Mesothelial cell of epicardium (in vitro differentiated cells): ENCODE measurements at places on chromosomes 12 and 14. TPM values are rescaled to one million over a fixed set of nuclear protein-coding genes. Genes with fewer than 3 reads are reported as not detected.

The TBX3 gene
- total RNA-seq = 409 to 427 TPM (median 425 TPM) in 3 replicates

The JDP2 gene
- 43.4 to 51.1 TPM (median 44.4 TPM) in 3 replicates for total RNA-seq

The BEST3 gene
- total RNA-seq = 0.11 to 0.52 TPM (median 0.24 TPM) in 3 replicates

The SMCO2 gene
- total RNA-seq = not detected in 3 replicates

The GPD1 gene
- total RNA-seq = 0.72 to 1.2 TPM (median 1.1 TPM) in 3 replicates

The DAO gene
- not detected in 3 replicates for total RNA-seq

The LRFN5 gene
- 13.8 to 23.1 TPM (median 16.3 TPM) in 3 replicates for total RNA-seq

The ORMDL2 gene
- 24.8 to 28.3 TPM (median 26.3 TPM) in 3 replicates for total RNA-seq

The MYH6 gene
- total RNA-seq = not detected in 3 replicates

The KRT5 gene
- 0.51 to 1.4 TPM (median 0.72 TPM) in 3 replicates for total RNA-seq

The RSRC2 gene
- total RNA-seq = 124 to 131 TPM (median 131 TPM) in 3 replicates

The MDM2 gene
- total RNA-seq = 181 to 182 TPM (median 181 TPM) in 3 replicates

The ATXN7L3B gene
- 73.5 to 76.9 TPM (median 73.9 TPM) in 3 replicates for total RNA-seq

The BRAP gene
- total RNA-seq = 18.6 to 20.5 TPM (median 19.5 TPM) in 3 replicates

GRCh38 chr14:75279763-75280290 lies 1.2 kb downstream of the FOS start:
- no peak for DNase-seq

- DNase-seq = no peak
Observed at GRCh38 chr12:109359131-109359690, 11.5 kb downstream of the MYO1H start.

DNA sequence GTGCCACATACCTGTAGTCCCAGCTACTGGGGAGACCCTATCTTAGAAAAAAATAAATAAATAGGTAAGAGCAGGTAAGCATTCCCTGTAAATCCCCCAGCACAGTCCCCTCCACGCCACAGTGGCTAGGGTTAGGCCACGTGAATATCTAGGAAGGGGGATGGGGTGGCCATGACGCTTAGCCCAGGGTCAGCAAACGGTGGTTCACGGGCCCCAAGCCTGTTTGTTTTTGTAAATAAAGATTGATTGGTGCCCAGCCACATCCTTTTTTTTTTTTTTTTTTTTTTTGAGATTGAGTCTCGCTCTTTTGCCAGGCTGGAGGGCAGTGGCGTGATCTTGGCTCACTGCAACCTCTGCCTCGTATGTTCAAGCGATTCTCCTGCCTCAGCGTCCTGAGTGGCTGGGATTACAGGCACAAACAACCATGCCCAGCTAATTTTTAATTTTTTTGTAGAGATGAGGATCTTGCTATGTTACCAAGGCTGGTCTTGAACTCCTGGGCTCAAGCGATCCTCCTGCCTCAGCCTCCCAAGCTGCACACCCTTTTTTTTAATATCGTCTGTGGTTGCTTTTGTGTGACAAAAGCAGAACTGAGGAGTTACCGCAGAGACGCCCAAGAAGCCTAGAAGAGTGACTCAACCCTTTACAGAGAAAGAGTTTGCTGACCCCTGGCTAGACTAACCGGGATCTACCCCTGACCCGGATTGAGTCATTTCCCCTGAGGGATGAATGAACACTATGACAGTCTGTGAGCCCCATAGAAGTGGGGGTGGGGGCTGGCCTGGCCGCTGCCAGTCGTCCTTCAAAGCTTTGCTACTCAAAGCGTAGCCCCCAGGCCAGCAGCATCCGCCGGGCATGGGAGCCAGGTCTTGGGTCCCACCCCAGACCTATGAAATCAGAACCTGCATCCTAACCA lies 113.7 kb upstream of the NCOR2 start:
- DNase-seq = no peak

DNA sequence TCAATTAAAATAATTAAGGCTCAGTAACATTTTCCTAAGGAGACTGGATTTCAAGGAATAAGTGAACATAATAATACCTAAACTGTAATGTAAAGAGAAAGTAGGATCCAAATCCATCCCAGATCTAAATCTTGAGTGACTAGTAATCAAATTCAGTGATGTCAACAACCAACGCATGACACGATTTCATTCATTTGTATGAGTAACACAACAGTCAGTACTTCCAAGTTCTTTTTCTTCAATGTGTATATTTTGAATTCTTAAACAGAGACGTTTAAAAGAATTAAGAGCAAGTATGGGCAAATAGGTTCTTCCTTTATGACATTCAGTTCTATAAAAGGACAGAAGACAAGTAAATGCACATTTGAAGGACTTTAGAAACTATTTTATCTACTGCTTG lies 104.3 kb upstream of the CNTN1 start:
- DNase-seq = no peak

DNA sequence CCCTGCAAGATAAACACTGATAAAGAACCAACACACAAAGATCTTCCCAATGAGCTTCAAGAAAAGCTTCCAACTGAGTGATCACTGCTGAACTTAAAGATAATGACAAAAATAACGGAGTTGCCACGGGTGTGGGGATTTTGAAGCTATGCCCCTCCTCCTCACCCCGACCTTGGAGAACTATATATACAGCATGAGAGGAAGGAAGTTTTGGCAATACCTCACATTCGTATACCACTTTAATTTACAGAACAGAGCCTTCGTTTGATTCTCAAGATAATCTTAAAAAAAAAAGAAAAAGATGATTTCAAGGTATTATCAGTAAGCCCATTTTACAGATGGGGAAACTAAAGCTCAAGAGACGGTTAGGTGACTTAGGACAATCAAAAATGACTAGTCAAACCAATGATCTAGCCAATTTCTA lies 715 bp downstream of the NEK9 start:
- DNase-seq = no peak

GRCh38 chr14:102910442-102910841 lies 12.0 kb upstream of the AMN start:
- no peak for DNase-seq

GRCh38 chr12:89129167-89129870 lies 223.0 kb downstream of the DUSP6 start:
- no peak for DNase-seq

- no peak for DNase-seq
Observed at GRCh38 chr12:26768611-26769603, 64.1 kb downstream of the ITPR2 start.

DNA sequence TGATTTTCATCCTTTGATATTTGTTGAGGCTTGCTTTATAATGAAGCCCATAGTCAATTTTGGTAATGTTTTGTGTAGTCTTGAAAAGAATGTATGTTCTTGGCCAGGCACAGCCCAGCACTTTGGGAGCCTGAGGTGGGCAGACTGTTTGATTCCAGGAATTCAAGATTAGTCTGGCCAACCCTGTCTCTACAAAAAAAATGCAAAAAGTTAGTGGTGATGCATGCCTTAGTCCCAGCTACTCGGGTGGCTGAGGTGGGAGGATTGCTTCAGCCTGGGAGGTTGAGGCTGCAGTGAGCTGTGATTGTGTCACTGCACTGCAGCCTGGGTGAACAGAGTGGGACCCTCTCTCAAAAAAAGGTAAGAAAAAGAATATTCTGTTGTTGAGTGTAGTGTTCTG lies 10.8 kb downstream of the ETNK1 start:
- no peak for DNase-seq

GRCh38 chr14:59869381-59870255 lies 958 bp downstream of the RTN1 start:
- no peak for DNase-seq

DNA sequence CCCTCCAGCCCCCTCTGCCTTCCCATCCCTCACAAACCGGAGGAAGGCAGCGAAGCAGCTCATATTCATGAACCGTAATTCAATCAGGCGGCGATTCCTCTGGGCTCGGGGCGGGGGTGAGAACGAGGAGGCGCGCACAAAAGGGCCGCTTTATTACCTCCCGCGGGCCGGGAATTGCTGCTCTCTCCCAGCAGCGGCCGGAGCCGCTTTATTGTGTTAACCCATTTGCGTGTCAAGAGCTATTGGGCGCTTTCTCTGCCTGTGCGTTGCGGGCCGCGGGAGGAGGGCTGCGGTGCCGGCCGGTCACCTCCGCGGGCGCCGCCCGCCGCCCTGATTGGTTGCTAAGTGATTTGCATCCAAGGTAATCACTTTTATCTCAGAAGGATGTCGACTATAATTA lies 4.8 kb downstream of the FAM222A start:
- DNase-seq = no peak
